H1 (cell line): ENCODE measurements at places on chromosomes 1 and 21. TPM values are rescaled to one million over a fixed set of nuclear protein-coding genes. Genes with fewer than 3 reads are reported as not detected.

DNA sequence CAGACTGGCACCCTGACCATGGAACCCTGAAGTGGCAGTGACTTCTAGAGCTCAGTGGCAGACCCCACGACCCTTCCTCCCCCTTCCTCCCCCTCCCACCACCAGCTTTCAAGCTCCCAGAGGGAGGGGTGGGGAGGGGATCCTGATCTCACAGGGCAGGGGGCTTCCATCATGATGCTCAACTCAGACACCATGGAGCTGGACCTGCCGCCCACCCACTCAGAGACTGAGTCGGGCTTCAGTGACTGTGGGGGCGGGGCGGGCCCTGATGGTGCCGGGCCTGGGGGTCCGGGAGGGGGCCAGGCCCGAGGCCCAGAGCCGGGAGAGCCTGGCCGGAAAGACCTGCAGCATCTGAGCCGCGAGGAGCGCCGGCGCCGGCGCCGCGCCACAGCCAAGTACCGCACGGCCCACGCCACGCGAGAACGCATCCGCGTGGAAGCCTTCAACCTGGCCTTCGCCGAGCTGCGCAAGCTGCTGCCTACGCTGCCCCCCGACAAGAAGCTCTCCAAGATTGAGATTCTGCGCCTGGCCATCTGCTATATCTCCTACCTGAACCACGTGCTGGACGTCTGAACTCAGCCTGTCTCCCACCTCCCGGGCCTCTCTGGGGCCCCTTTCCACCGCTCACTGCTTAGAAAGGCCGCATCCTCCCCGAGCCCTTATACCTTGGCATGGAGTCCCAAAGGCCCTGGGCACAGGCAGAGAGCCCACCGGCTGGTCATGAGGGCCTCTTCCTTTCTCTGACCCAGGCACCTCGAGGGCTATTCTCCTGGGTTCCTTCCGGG lies 3.9 kb downstream of the NHLH1 start:
- peaks cover 17% of the 10 kb centered on the region for H3K4me1 ChIP-seq
- DNase-seq: no peak
- H3K27ac ChIP-seq: no peak overlapping the region
- H3K4me3 ChIP-seq: no peak overlapping the region
- H3K36me3 ChIP-seq: no peaks in the 10 kb centered on the region

Gene SYCP1
- total RNA-seq: 0.11 and 0.44 TPM in 2 replicates

DNA sequence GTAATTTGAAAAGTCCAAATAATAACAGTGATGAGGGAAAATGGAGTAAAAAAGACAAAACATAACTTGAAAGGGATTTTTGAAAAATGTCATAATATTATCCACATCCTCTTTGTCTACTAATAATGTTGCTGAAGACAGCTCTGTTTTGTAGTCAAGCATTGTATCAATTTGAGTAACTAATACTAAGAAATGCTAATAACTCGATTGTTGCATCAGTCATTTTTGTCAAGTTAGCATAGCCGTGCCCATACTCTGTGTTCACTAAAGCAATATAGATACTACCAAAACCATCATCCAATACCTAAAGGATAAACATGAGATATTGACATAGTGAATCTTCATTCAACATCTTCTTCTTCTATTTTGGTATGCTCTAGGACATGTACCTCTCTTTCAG lies 17.3 kb downstream of the PDC start:
- H3K27me3 ChIP-seq: no peaks in the 10 kb centered on the region
- DNase-seq: no peak
- H3K36me3 ChIP-seq: no peaks in the 10 kb centered on the region
- no peak overlapping the region for H3K4me3 ChIP-seq

- DNase-seq: peak; percentile 91
- H3K27ac ChIP-seq: peak within 1 kb of the TSS; percentile 95
- H3K27me3 ChIP-seq: no peaks in the 10 kb centered on the region
- H3K4me3 ChIP-seq: peak within 1 kb of the TSS; percentile 96
- H3K36me3 ChIP-seq: peaks cover 15% of the 10 kb centered on the region
- peaks cover 4% of the 10 kb centered on the region for H3K4me1 ChIP-seq
These were observed at the start of gene L1TD1 for GRCh38 chr1:62194651-62195544. Gene L1TD1, plus strand, starts transcription at chr1:62194849. Its CDS starts 11,780 bp downstream, at chr1:62206629.

Gene A3GALT2
- not detected in 2 replicates for total RNA-seq

Gene PRR9
- total RNA-seq: not detected in 2 replicates

- H3K4me1 ChIP-seq: peaks cover 4% of the 10 kb centered on the region
- DNase-seq: no peak
- no peaks in the 10 kb centered on the region for H3K36me3 ChIP-seq
- H3K27ac ChIP-seq: no peak overlapping the region
- H3K27me3 ChIP-seq: no peaks in the 10 kb centered on the region
These were observed 358.9 kb upstream of the SGIP1 start for GRCh38 chr1:66175098-66175497.

- no peaks in the 10 kb centered on the region for H3K4me1 ChIP-seq
- H3K36me3 ChIP-seq: no peaks in the 10 kb centered on the region
- no peak overlapping the region for H3K4me3 ChIP-seq
- H3K27me3 ChIP-seq: no peaks in the 10 kb centered on the region
- DNase-seq: no peak
These were observed 203.6 kb downstream of the TRABD2B start for GRCh38 chr1:47793563-47793962.

DNA sequence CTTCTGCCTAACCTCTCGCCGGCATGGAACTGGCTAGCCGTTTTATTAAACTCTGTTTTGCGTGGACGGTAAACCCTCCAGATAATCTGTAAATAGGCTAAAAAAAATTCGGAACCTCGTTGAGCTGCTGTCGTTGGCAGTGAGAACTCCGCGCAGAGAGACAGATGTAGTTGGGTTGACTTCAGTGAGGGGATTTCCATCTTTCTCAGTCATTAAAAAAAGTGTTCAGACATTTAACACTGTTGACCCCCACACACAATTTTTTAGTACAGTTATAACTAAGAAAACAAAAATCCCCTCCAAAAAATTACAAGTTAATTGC lies 464 bp downstream of the PARK7 start:
- no peak for DNase-seq
- H3K36me3 ChIP-seq: peaks cover 29% of the 10 kb centered on the region
- peak overlapping the region; percentile 87 for H3K4me3 ChIP-seq
- peak overlapping the region; percentile 69; the same call in 1 of the 2 replicates for H3K27ac ChIP-seq
- no peaks in the 10 kb centered on the region for H3K4me1 ChIP-seq

DNA sequence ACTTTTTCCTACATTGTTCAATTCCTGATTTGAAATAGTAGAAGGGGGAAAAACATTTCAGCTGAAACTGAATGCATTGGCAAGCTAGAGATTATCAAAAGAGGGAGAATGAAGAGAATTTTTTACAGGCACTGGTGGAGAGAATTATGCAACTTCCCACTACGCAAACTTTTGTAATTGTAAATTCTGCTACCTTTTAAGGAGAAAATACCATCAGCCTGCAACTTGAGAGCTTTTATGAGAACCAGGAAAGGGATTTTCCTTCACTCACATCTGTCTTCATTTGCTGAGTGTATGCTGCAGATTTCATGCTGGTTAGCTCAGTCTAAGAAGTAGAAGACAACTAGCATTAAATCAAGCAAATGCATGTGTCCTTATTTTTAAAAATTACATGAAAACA lies 43.7 kb downstream of the ADAMTS1 start:
- H3K4me1 ChIP-seq: peaks cover 4% of the 10 kb centered on the region
- no peaks in the 10 kb centered on the region for H3K27me3 ChIP-seq
- no peak for DNase-seq
- H3K4me3 ChIP-seq: no peak overlapping the region
- H3K36me3 ChIP-seq: no peaks in the 10 kb centered on the region

Gene OR6K6
- not detected in 2 replicates for total RNA-seq

Gene HPCA
- total RNA-seq: 0.84 and 1.4 TPM in 2 replicates
